Stimulated activated naive B cell treated with anti-CD40 and anti-IgM and Interleukin-4, amounts not matched to agents 10 μg/mL and 1 μg/mL and 100 μg/mL, for 72 hours (primary cell): ENCODE measurements at places on chromosomes 7 and 10.

- no peak for DNase-seq
Observed at GRCh38 chr10:122467701-122468100, 6.3 kb downstream of the HTRA1 start.

- no peak for DNase-seq
Observed at GRCh38 chr10:99526861-99527504, 5.8 kb upstream of the NKX2-3 start.

DNA sequence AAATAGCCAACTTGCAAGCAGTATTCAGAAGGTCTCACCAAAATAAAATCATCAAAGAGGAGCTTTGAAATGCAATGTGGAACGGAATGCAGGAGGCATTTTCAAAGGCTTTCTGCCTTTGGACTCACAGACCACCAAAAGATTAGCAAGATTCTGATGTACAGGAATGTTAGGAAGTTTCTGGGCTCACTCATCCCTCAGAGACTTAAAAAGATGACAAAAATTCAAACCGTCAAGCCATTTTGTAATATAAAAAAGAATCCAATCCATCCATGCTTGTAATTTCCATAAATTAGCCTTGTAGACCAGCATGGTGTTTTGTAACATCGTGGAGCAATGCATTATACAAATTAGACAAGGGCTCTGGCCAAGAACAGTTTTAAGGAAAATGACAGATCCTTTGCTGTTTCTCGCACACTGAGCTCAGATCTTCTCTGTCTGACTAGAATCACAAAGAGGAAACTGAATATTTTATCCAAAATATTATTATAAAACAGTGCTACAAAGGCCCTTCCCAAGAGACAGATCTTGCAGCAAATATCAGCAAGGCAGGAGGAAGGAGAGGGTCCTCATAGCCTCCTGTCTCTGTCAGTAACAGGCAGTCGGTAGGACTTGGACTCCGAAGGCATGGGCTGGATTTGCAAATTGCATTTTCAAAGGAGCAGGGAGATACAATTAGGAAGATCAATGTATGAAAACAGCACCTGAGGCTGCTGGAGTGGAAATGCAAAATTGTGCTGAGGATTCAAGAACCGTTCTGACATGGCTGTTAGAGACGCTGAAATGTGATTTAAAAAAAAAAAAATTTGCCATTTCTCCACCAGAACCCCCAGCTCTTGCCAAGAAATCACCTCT is 57.4 kb upstream of the NRP1 start:
- no peak for DNase-seq

GRCh38 chr7:27433581-27433980 is 191.0 kb downstream of the EVX1 start:
- no peak for DNase-seq

DNA sequence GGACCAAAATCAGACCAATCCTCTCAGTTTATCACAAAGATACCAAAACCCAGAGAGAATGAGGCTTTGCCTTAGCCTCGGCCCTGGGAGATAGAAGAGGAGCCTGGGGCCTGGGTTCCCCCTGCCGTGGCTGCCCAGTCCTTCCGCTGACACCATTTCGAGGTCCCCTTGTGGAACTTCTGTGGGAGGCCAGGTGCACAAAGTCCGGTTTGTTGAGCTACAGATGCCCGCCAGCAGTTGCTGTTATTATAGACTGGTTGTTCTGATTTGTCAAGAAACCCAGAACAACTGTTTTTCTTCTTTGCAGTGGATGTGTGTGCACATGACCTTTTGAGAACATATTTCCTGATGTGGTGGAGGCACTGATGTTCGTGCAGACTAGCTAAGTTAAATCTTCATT is 47.6 kb downstream of the CUX1 start:
- DNase-seq, result no peak
